CD4-positive, alpha-beta T cell treated with Interleukin-4 for 1 hour (primary cell): ENCODE measurements at places on chromosomes 3 and 15.

- no peak for DNase-seq
Observed at GRCh38 chr15:45821390-45821789, 186.6 kb downstream of the SQOR start.

GRCh38 chr3:15592968-15593367 lies 8.4 kb downstream of the HACL1 start:
- no peak for DNase-seq

DNA sequence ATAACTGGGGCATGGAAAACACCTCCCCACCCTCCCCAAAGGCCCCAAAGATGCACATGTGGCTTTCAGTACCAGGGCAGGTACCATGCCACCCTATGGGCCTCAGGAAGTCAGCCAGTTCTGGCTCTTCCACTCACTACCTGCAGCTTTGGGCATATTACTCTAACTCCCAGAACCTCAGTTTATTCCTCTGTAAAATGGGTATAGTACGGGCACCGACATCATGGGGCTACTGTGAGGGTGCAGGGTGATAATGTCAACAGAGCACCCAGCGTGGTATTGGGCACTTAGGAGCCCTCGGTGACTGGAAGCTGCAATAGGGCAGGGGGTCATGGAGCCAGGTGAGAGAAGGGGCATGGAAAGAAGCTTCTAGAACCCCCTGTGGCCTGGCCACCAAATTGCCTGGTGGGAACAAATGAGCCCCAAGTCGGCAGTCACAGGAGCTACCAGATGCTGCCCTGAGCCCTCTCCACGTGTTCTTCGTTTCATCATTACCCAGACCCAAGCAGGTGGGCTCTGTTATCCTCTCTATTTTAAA lies 512.1 kb downstream of the SHQ1 start:
- DNase-seq: no peak

DNA sequence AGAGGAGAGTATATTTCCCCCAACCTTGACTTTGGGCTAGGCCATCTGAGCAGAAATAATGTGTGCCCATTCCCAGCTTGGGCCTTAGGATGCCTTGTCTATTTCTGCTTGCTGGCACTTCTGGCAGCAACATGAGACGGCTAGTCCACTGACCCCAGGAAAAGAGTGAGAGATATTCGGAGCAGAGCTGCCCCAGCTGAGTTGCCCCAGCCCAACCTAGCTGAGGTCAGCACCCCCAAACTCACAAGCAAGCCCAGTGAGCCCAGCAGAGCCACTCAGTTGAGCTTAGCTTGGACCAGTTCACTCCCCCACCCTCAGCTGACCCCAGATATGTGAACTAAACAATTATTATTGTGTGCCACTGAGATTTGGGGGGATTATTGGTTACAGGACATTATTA lies 20.2 kb downstream of the ITGA11 start:
- DNase-seq: no peak

GRCh38 chr3:186224041-186224610 lies 115.2 kb upstream of the ETV5 start:
- no peak for DNase-seq

- no peak for DNase-seq
Observed at GRCh38 chr15:78050441-78050809, 27.1 kb downstream of the TBC1D2B start.

DNA sequence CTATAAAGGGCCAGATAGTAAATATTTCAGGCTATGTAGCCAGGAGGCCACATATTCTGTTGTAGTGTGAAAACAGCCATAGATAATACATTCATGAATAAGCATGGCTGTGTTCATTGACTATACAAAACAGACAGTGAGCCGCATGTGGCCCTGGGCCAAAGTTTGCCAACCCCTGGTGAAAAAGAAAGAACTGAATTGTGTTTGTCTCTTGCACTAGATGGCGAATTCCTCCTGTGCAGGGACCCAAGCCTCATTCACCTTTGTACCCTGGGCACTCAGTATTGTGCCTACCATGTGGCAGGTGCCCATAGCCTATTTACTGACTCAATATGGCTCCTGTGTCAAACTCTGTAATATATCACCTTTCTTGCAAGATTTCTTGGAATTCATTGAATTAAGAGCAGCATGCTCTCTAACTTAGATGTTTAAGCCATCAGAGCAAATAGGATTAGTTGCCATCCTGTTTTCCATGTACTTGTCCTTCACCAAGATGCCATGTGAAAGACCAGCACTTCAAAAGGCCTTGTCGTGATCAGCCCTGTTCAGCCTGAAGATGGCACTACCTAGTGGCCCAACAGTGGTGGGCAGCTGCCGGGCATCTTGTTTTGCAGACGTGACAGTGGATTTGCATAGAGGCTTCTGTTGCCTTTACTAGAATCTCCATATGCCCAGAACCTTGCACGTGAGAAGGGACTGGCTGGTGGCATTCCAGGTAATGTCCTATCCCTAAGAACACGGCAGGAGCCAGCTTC lies 50.9 kb upstream of the CMTM7 start:
- DNase-seq: no peak
